ENCODE measurements at places on chromosomes 12 and 14. TPM values are rescaled to one million over a fixed set of nuclear protein-coding genes. Genes with fewer than 3 reads are reported as not detected.

Gene PCED1B
- 0.66 TPM for total RNA-seq

Gene NAV3
- total RNA-seq: 55.8 TPM

Gene KCNA5
- total RNA-seq: not detected

Gene WASHC3
- total RNA-seq: 119 TPM

Gene TRAFD1
- 44.5 TPM for total RNA-seq

Gene SERPINA12
- not detected for total RNA-seq

Gene CLEC9A
- total RNA-seq: not detected

Gene LRRC10
- total RNA-seq: not detected

Gene UNC79
- under 0.01 TPM for total RNA-seq

Gene EGLN3
- 0.06 TPM for total RNA-seq

Gene PLCZ1
- 0.06 TPM for total RNA-seq

Gene CLECL1
- total RNA-seq: not detected

Gene FCF1
- 44.7 TPM for total RNA-seq

Gene IFNG-AS1
- 0.26 TPM for total RNA-seq

Gene PARP2
- 9.2 TPM for total RNA-seq

Gene TSPAN19
- not detected for total RNA-seq

Gene DPPA3
- not detected for total RNA-seq

All from aortic smooth muscle cell (primary cell).